ENCODE measurements at places on chromosomes 12 and 14.

DNA sequence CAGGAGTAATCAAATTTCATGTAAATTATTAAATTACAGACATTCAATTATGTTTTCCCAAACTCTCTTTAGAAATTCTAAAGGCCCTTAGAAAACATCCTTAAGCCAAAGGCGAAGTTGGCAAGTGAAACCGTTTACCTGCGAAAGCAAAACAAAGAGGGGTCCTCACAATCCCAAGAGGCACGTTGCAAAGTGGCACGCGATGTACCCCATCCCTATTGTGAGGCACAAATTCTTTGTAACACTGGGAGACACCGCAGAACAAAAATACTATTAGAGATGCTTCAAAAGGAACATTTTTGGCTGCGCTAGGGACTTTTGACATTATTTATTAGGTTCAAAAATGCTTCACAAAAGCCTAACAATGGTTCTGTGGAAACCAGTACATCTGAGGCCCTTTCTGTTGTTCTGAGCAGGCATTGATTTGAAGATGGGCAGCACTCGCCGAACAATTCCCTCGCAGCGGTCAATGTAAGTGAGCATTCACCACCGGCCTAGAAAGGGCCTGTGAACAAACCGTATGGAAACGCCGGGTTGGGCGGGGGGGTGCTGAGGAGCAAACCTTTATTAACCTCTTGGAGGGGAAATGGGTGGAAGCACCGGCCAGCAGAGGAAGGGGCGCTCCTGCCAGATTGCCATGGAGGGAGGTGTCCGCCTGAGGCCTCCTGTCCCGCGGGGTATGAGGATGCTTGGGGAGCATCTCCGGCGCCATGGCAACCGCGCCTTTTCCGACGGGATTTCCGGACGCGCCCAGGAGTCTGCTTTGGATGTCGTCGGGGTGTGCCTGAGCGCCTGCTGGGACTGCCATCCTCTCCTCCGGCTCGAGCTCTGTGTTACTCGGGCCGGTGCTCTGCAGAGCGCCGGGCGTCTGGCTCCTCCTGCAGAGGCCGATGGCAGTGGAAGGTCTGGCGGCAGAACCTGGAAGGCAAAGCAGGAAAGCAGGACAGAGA is 193.9 kb downstream of the C12orf42 start:
- DNase-seq = no peak

DNA sequence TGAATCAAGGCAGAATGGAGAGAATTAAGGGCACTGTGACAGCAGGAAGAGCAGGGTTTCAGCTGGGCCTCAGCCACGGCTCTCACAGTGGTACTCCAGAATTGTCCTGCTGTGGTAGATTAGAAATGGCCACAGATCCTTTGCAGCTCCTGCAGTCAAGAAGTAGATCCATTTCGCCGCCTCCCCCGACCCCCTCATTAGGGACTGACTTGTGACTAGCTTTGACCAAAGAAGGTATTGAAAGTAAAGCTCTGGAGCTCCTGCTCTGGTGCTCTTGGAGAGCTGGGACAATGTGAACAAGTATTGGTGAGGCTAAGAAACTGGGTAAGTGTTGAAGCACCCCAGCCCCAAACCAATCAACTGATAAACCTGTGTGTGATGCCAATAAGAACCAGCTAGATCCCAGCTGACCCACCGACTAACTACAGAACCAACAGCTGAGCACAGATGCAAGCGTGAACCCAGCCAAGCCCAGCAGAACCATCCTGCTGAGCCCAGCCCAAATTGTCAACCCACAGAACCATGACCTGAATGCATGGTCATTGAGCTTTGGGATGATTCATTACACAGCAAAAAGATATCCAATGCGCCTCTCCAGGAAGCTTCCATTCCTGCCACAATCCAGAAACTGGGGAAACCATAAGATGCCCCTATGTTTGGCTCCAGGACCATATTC is 50.7 kb downstream of the JAG2 start:
- no peak for DNase-seq

GRCh38 chr14:68216079-68216478 is 396.5 kb downstream of the RAD51B start:
- DNase-seq = no peak

- no peak for DNase-seq
Observed at GRCh38 chr14:91897106-91897701, 29.9 kb upstream of the TC2N start.

DNA sequence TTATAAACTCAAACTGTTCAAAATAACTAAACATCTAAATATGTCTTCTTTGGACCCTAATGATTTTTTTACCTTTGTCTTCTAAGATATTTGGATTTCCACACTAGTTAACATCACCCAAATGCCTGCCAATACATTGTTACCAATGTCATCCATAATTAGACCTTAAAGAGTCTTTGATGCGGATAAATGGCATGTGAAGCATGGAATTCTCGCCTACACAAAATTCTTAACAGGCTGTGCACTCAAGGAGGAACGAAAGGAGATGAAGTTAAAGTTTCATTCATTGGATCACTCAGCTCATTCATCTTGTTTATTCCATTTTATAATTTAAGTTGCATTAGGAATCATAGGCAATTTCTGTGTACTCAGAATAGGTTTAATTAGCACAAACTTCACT is 219.7 kb downstream of the ACSS3 start:
- DNase-seq = no peak

GRCh38 chr12:52253391-52254179 is 20.5 kb downstream of the KRT7 start:
- DNase-seq = no peak

- no peak for DNase-seq
Observed at GRCh38 chr12:83676781-83677295, 990.1 kb downstream of the TMTC2 start.

DNA sequence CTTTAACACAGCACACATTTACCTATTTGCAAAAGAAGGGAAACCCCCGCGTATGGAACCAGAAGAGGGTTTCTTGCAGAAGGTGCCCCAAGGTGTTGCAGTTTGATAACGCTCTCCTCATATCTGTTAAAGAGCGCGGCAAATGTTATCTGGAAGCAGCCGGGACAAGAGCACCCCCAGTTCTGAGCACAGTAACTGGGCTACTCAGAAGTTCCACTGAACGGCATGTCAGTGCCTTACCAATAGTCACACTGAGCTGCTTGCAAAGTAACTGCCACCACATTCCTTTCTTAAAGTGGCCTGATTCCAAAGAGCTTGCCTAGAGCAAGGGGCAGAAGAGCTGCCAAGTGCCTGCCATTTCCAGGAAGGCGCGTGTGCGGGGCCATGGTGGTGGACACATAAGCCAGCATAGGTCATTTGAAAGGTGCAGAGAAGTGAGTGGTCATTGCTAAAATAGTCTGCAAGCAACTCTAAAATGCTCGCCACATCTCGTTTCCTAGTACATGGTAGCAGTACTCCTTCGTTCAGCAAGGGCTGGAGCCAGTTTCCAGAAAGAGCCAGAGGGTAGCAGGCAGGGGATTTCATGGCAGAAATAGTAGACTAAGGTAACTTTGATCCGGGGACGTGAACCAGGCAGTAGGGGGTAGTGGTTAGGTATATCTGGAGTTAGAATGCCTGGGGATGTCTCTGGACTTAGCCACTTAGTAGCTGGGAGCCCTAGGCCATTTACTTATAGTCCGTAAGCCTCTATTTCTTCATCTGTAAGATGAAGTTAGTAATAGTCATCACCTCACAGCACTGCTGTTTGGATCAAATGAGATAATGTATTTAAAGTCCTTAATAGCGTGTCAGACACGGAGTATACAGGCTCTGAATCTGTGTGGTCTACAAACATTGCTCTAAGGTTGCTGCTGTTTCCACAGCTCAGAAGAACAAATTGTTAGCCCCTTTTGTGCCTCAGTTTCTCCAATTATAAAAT is 37.6 kb downstream of the SPTB start:
- DNase-seq = no peak

DNA sequence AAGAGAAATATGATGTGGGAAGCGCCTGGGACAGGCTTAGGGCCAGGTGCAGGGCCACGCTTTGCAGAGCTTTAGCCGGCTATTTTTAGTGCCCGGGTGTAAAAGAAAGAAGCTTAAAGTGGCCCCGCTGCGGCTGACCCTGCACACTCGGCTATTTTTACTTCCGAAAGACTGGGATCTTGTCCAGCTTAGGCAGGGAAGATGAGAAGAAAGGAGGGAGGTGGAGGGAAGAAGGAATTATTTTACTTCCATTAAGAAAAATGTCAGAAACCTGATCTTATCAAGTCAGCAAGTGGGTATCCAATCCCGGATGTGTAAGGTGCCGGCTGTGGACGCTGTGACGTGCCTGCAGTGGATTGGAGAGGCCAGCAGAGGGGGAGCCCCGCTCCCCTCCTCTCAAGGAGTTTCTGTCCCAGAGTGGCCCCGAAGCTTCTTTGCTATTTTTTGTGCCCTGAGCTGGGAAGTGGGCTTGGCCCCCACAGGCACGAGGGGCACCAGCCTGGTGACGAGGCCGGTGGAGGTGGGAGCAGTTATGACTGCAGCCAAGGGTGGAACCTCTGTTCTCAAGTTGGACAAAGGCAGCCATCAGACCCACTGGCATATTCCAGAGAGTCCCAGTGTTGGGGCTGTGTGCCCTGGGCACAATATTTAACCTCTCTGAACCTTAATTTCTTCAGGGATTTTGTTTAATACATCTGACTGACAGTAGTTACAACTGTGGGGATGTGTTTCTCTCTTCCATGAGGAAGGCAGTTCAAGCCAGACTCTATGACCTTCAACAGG is 97.7 kb downstream of the ESRRB start:
- DNase-seq = no peak

DNA sequence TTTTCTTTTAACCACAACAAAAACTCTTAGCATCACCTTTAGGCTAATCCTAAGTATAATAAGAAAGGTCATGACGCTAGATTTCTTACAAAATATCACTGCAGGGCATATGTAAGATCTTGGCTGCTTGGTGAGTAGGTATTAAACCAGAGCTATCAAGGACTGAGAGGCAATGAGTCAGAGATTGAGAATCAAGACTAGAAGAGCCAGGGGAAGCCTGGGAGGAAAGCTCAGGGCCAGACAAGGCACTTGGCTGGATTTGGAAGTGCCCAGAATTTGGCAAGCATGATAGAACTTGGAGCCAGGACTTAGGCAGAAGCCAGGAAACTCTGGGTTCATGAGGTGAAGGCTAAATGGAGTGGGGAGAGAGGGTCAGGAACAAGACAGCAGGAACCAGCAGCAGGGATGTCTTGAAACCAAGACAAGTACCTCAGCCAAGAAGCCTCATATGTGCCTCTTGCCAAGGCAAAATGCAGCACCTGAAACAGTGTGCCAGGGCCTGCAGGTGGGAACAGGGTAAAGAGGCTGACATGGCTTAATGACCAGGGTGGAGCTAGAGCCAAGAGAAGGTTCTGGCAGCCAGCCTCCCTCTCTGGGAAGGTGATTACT is 49.9 kb downstream of the PTHLH start:
- DNase-seq = no peak

GRCh38 chr14:81386290-81386745 is 13.8 kb downstream of the STON2 start:
- no peak for DNase-seq

DNA sequence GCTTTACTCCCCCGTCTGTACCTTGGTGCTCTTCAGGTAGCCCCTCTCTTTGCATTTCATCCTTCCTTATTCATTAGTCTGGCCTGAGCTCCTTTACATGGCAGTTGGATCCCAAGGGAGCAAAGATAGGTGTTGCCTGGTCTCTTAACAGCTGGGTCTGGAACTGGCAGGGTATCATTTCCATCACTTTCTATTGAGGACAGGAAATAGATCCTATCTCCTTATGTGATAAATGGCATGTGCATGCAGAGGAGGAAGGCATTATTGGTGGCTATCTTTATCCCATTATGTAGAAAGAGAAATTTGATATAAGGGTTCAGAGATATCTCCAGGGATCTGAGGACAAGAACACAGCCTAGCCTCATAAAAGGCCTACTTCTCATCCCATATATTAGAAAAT is 54.6 kb upstream of the OAS1 start:
- no peak for DNase-seq

GRCh38 chr14:20820063-20820904 is 17.6 kb upstream of the RNASE1 start:
- no peak for DNase-seq

DNA sequence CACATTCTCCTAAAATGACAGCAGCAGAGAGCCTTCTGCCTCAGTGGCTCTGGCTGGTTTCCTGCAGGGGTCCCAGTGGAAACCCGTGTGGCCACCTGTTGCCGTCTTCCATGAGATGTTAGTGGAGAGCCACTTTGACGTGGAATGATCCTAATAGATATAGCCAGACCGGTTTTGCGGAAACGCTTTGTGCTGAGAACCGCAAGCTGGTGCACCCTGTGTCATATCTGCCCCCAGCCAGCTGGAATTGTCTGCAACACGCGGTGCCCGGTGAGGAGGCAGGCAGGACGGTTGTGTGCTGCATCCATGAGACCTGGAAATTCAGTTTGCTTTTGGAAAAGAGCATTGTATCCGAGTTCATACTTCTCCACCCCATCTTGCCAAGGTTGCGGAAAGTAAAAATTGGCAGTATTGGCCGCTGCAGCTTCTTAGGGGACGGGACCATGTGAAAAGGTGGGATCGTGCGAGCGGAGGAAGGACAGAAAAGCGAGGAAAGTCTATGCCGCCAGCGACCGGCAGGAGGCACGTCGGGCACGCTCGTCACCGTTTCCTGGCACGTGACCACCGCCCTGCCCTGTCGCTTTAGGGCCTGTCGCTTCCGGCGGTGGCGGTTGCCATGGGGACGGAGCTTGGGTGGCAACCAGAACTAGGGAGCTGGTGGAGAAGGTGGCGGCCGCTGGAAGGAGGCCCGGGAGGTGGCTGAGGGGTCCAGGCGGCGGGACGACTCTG is at the start of gene CFAP251:
Gene CFAP251, plus strand, starts transcription at position 643 of the 729 bp plus-strand sequence. CDS start 2,714 bp downstream, outside the sequence.
- peak; percentile 97 for DNase-seq

DNA sequence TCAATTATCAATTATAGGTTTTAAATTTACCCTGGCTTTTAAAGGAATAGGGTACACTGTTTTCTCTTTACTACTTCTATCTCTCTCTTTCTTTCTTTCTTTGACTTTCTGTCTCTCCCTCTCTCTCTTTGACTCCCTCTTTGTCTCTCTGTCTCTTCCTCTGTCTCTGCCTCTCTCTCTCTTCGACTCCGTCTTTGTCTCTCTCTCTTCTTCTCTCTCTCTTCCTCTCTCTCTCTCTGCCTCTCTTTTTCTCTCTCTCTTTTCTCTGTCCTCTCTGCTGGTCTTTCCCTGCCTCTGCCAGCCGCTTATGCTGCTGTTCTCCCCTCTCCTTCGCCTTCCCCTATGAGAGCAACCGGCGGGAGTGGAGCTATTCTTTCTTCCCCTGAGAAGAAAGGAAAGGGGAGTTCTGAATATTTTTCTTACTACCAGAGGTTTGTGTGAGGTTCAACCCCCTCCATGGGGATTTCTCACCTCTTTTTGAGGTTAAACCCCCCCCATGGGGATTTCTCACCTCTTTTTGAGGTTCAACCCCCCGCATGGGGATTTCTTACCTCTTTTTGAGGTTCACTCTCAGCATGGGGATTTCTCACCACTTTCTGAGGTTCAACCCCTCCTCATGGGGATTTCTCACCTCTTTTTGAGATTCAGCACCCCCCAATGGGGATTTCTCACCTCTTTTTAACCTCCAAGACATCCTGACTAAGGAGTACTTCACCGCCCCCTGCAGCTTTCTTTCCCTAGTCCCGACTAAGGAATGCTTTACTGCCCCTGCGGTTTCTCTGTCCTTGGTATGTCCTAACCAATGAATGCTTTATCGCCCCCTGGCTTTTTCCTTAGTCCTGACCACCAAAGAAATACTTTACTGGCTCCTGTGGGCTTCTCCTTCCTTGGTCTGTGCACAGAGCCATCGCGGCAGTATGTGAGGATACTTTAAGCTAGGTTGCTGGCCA is 27.4 kb upstream of the DDHD1 start:
- peak; percentile 46 for DNase-seq
